GM12892 (cell line): ENCODE measurements at places on chromosomes 12 and 14.

- DNase-seq = no peak
Measured at GRCh38 chr12:98198261-98198982, 317.0 kb upstream of the TMPO start.

- DNase-seq = no peak
Measured at GRCh38 chr12:3229577-3229976, 152.4 kb downstream of the TSPAN9 start.

- no peak for DNase-seq
Measured at GRCh38 chr14:23478109-23478759, 8.7 kb downstream of the NGDN start.

DNA sequence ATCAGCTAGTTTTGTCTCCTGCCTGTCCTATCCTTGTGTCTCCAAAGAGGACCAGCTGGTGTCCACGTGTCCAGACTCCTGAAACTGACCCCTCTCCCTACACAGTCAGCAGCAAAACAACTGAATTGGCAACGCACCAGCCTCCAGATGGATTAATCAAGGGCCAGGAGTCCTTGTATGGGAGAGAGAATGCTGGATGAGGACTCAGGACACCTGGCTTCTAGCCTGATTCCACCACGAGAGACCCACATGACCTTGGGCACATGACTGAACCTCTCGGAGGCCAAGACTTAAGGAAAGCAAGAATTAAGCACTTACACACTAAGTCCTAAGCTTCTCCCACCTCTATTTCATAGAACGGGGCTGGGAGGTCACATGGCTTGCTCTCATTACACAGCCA is 60.4 kb upstream of the CMKLR1 start:
- DNase-seq = no peak

DNA sequence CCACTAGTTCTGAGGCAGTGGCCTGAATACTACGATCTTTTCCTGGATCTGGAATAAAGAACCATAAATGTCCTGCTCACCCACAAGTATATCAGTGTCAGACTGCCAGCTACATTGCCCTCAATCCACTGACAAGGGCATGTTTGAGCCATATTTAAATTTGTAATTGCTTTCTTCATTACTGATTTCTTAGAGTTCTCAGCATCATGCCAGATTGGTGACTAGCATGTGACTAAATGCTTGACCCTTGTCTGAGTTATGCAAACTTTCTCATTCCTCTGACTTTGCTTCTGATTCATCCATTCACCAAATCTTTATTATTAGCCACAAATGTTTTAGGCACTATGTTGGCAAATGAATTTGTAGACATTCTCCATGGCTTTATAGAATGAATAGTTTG is 143.6 kb upstream of the SLC16A7 start:
- no peak for DNase-seq

DNA sequence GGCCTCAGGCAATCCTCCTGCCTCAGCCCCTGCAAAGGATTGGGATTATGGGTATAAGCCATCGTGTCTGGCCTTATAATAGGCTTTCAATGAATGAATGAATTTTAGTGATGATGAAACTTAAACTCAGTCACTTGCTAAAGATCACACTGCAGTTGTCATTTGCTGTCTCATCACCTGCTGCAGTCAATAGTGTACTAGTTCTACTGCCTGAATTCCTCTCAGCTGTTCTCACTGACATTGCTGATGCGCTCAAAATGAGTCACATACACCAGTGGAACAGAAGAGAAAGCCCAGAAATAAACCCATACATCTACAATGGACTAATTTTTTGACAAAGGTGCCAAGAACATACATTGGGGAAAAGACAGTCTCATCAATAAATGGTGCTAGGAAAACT is 5.6 kb upstream of the SYNJ2BP start:
- DNase-seq = no peak

DNA sequence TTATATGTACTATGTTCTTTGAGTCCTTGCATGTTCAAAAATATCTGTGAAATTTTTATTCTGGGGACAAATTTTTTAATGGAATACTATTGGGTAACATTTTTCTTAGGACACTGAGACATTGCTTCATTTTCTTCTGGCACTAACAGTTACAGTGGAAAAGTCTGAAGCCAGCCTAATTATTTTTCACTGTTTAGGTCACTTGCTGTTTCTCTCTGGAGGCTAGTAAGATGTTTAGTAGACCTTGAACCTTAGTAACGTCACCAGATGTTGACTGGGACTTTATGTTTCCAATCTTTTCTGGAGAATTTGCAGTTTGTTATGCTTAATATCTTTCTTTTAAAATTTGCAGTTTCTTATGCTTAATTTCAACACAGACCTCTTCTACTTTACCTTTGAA is 12.3 kb upstream of the EPYC start:
- DNase-seq = no peak

DNA sequence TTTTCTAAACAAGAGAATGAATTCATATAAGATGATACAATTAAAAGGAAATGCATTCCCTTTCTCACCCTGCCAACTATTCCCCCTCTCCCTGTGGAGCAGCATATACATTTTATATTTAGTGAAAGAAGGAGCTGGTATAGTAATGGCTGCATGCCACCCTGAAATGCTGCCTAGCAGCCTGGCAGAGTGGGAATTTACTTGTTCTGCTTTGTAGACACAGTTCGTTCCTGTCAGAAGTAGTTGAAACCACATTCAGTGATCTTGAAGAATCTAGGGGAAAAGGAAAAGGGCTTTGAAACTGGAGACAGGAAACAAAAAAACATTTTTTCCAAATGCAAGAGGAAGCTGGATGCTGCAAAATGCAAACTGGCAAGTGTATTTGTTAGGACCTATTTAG is 176.0 kb upstream of the PLEKHA5 start:
- no peak for DNase-seq

- DNase-seq = no peak
Measured at GRCh38 chr14:96055065-96055752, 16.0 kb downstream of the C14orf132 start.

- no peak for DNase-seq
Measured at GRCh38 chr12:128871516-128871892, 18.2 kb downstream of the GLT1D1 start.

GRCh38 chr14:86357876-86358275 is 827.9 kb downstream of the FLRT2 start:
- DNase-seq = no peak

DNA sequence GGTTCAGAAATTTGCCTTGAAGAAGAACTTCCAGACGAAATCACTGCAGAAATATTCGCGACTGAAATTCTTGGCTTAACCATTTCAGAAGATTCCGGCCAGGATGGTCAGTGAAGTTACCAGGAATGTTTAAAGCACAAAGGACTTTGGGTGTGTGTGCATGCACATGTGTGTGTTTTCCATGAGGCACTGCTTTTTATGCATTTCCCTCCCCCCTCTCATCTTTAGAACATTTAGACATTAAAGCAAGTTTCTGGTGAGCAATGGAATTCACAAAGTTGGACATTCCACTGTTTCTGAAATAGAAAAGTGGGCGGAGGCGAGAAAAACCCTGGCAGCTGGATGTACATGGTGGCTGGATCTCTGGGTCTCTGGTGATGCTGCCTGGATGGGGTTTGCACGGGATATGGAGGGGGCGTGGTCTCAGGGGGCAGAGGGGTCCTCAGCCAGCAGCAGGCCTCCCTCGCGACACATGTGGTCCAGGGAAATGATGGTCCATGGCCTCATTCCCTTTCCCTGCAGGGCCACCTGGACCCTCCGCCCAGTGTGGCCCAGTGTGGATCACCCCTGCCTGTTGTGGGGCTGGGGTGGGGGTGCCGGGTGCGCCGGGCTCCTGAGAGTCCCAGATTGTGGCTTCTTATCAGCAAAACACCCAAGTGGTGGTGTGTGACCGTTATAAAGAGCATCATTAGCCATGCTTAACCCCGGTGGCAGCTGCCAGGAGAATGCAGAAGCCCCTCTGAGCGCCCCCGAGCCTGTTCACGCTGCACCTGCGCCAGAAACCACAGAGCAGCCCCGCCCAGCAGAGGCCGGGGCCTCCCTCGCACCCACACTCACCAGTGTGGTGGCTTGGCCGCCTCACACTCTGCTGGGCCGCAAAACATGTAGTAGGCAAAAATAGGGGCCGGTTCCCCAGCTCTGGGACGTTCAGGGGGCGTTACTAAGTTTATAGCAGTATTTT is 17.8 kb upstream of the BCL7A start:
- no peak for DNase-seq

GRCh38 chr12:17139931-17140330 is 534.0 kb upstream of the LMO3 start:
- DNase-seq = no peak

DNA sequence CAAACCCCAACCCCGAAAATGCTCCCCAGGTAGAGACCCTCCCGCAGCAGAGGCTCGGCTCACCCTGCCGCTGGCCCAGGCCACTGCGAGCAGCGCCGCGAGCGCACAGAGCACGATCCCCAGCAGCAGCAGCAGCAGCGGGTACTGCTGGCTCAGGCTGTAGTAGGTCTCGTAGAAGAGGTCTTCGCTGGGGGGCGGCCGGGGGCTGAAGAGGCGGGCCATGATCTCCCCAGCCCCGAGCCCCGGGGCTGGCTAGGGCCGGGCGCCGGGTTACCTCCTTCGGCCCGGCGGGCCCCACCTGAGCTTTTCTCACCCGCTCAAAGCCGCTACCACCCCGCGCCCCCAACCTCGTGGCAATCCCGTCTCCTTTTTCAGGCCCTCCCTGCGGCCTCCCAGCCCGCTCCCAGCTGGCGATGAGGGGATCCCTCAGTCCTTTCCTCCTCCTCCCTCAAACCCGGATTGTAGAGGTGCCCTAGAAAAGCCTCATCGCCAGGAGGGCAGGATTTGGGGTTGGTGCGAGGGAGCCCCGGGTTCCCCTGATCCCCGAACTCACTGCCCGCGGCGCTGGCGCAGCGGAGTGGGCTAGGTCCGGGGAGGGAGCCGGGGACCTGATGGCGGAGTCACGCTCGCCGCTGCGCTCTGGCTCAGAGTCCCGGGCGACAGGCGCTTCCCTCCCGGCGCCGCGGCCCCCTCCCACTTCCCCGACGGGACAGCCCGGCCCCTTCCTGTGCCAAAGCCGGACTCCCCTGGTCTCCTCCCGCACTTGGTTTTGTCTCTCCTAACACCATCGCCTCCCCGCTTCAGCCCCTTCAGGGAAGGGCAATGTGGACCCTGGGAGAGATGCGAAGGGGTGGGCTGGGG is at the start of gene ADCY4:
ADCY4 (minus strand) TSS at position 641 of the 861 bp plus-strand sequence; CDS start at position 222, 419 bp downstream.
- DNase-seq = no peak

DNA sequence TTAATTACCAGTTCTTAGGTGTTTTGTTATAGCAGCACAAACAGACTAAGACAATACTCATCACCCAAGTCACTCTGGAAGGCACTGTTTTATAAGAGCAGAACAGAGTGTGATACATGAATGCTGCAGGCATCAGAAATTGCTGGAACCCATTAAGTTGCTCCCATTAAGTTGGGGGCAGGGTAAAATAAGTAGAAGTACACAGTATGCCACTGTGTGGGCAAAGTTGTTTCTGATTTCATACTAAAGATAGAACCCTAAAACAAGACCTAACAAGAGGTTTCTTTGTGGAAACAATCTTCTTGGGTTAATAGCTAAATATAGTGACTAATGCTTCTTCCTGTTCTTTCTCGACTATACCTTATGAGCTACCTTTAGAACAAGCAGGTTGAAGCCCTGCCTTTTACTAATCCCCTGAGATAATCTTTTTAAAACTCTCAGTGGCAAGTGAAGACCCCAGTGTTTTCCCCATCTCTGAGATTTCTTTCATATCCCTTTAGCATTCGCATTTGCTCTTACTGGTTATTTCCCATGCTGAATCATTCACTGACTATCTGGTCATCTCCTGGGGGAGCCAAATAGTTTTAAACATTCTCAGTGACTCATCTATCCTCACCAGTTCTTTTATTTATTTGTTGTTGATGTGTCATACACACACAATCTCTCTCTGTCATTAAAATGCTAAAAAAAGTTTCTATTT is 52.3 kb downstream of the SOCS2 start:
- DNase-seq = no peak

GRCh38 chr12:25932971-25933370 is 25.5 kb upstream of the RASSF8 start:
- DNase-seq = no peak

- no peak for DNase-seq
Measured at GRCh38 chr14:73338551-73338950, 101.2 kb downstream of the PAPLN start.

DNA sequence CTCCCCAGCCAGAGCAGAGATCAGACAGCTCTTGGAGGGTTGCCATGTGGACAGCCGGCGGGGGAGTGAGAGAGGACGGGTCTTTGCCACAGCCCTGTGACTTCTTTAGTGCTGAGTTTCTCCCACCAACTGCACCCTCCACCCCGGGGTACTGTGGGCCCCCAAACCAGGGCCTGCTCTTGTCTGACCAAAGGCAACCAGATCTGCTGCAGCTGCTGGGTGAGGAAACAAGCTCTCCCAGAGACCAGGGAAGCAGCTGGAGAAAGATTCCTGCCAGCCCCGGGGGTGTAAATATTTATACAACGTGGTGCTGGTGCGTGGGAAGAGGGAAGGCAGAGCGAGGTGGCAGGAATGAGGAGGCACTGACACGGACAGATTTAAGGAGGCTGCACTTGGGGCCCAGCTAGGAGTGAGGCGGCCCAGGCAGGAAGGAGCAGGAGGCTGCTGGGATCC is 14.3 kb upstream of the ZFP36L1 start:
- DNase-seq = no peak

DNA sequence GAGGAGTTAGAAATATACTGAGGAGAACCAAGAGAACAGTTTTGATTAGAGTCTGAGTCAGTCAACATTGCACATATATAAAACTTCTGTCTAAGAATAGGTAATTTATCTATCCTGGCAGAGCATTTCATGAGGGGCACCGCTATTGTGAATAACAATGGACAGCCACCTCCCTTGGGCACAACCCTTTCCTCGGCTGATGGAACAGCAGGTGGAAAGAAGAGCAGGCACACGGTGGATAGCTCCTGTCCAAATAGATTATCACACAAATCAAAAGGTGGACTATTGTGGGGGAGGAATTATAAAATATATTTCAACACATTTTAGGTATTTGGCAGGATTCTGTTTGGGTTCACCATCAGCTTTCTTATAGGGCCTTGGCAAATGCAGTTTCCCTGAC is 84.0 kb upstream of the PTPRB start:
- DNase-seq = no peak

DNA sequence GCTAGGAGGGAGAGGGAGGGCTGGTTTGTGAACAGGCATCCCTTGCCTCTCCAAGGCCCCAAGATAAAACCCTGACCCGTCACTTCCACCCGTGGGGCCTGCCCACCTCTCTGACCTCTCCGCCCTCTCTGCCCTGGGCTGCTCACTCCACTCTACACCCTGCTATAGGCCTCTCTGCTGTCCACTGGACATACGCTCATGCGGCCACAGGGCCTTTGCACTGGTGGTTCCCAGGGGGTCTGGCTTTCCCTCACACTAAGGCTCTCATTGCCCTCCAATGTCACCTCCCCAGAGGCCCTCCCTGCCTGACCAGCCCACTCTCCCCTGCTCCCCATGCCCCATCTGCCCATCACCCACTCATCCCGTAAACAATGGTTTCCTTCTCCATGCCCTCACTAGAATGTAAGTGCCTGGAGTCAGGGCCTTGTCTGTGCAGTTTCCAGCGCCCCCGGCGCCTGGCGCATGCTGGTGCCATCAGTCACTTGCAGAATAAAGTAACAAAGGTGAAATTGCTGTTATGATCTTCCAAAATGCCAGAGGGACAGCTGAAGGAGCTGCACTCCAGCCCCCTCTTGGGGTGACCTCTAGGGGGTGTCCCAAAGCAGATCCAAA is 73.6 kb downstream of the RFLNA start:
- no peak for DNase-seq
